ENCODE measurements at places on chromosomes 4 and X. TPM values are rescaled to one million over a fixed set of nuclear protein-coding genes. Genes with fewer than 3 reads are reported as not detected.

GRCh38 chr4:168220893-168221292 is 97.7 kb downstream of the DDX60 start:
- DNase-seq: no peak

ZFX gene
- total RNA-seq: 51.8 TPM

GRCh38 chr4:100117750-100118149 is 72.5 kb downstream of the DDIT4L start:
- no peak for DNase-seq

- DNase-seq: no peak
Observed at GRCh38 chr4:177006331-177006730, 213.6 kb upstream of the VEGFC start.

- DNase-seq: no peak
Observed at GRCh38 chr4:54140287-54140686, 40.3 kb downstream of the GSX2 start.

GRCh38 chrX:72031634-72032033 is 100.1 kb downstream of the RTL5 start:
- no peak for DNase-seq

GRCh38 chr4:8585186-8585585 is 5.0 kb downstream of the GPR78 start:
- DNase-seq: no peak

All from activated naive CD8-positive, alpha-beta T cell treated with anti-CD3 and anti-CD28 coated beads, Interleukin-2, amount 10 ng/mL, durations not matched to agents 7 days and 5 days (primary cell).